ENCODE measurements at places on chromosomes 3 and 15.

- DNase-seq = no peak
These were observed 1.0 kb downstream of the UBE2E1 start for GRCh38 chr3:23806534-23807423.

DNA sequence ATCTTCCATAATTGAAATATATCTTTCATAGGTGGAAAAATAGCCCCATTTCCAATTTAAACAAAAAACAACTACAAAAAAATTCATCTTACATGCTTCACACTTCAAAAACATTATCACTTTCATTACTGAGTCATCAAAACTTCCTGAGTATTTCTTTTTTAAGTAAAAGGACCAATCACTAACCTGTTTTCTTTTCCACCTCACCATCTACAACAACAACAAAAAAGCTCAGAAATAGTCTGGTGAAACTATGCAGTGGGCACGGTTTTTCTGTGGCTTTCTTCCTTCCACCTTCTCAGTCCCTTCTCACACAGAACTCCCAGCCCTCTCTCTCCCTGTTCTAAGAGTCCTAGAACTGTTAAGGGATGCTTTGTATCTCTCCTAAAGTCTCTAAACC, 20.3 kb upstream of the TNIK start:
- no peak for DNase-seq

DNA sequence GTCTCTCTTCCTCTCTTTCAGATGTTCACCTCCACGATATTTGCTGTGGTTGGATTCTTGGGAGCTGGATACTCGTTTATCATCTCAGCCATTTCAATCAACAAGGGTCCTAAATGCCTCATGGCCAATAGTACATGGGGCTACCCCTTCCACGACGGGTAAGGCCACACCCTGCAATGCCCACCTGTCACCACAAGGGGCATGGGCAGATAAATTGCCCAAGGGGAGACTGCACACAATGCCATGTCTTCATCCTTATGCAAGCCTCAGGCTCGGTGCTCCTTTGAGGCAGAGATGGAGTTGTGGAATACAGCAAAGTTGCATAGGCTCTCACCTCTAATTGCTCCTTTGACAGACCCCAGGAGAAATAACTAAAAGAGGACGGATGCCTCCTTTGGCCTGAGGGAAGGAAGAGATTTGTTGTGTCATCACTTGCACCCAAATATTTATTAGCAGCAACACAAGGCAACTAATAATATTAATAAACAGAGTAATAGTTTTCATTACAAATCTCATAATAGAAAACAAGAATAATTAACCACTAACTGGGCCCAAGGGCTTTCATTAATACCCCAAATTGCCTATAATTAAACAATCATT, 13.2 kb downstream of the TM4SF4 start:
- peak; percentile 38 for DNase-seq

- no peak for DNase-seq
These were observed 298.3 kb downstream of the SHQ1 start for GRCh38 chr3:72549761-72550581.

DNA sequence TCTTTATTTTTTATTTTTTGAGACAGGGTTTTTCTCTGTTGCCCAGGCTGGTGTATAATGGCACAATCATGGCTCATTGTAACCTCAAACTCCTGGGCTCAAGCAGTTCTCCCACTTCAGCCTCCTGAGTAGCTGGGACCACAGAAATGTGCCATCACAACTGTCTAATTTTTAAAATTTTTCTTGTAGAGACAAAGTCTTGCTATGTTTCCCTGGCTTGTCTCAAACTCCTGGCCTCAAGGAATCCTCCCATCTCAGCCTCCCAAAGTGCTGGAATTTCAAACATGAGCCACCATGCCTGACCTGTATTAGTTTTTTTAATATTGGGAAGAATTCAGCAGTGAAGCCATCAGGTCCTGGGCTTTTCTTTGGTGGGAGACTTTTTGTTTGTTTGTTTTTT, 13.6 kb upstream of the CLDN11 start:
- no peak for DNase-seq

DNA sequence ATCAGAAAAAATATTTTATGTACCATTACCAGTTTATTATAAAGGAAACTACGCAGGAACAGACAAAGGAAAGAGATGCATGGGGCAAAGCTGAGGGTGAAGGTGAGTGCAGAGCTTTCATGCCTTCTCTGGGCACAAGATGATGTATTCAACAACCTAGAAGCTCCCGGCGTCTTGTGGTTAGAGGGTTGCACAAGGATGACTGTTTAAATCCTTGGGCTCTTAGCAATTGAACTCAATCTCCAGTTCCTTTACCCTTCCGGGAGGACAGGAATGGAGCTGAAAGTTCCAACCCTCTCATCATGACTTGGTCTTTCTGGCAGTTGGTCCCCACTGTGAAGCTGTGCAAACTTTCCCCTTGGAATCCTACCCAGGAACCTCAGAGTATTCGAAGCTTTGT, 542.0 kb downstream of the EPHA3 start:
- no peak for DNase-seq

DNA sequence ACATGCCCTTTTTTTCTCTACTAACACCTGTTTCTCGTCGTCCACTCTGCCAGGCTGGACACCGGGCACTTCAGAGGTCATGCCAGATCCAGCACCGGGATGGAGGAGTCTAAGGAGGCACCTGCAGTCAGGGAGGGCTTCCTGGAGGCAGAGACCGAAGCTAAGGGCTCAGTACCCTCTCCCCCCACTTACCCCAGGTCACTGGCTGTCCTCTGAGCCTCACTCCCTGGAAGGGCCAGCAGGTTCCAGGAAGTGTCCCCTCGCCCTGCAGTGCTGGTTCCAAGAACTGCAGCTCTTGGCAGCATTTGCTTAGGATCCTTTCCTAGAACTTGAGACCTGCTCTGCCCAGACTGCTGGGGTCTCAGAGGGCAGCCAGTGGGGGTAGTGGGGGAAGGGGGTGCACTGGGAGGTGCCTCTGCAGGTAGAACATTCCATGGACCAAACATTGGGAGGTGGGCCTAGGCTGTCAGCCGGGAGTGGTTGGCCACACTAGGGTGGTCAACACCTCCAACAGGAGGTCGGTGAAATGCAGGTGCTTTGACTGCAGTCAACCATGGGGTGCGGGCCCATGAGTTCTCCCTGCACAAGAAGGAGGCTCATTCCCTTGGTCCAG, 11.3 kb downstream of the CISH start:
- no peak for DNase-seq

GRCh38 chr3:162538491-162538890, 1041.9 kb downstream of the OTOL1 start:
- no peak for DNase-seq

GRCh38 chr3:74531491-74531890, 83.0 kb downstream of the CNTN3 start:
- DNase-seq = no peak

GRCh38 chr3:42714171-42714852, 11.7 kb upstream of the HHATL start:
- no peak for DNase-seq

- peak; percentile 7 for DNase-seq
These were observed 5.5 kb downstream of the HHLA2 start for GRCh38 chr3:108301695-108302404.

DNA sequence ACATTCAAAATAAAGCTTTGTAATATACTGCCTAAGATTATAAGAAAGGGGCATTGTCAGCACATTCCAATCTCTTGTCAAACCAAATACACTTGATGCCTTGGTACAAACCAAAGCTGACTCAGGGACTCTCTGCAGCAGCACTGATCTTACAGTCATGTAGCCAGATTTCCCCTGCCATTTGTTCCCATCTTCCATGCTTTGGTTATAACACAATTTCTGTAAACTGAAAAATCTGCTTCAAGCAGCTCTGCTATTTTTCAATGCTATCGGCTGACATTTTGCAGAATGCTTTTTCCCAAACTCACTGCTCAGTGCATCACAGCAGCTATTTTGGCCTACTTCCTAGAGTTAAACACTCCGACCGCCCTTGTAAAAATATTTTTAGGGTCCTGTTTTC, 18.2 kb downstream of the PLOD2 start:
- DNase-seq = no peak

DNA sequence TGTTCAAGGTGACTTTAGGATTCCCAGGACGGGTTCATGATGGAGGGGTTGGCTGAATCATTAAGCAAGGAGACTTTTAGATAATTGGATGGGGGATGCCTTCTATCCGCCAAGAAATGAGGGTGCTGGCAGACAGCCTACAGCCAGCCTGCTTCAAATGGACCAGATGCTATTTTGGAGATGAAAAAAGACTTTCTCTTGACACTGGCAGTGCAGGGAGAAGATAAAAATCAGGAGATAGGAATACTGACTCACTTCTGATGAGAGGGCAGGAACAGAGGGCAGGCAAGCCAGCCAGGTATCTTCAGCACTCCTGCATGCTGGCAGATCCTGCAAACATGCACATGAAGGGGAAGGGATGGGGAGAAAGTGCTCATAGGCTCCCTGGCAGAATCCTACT, 7.7 kb upstream of the SYN2 start:
- no peak for DNase-seq

DNA sequence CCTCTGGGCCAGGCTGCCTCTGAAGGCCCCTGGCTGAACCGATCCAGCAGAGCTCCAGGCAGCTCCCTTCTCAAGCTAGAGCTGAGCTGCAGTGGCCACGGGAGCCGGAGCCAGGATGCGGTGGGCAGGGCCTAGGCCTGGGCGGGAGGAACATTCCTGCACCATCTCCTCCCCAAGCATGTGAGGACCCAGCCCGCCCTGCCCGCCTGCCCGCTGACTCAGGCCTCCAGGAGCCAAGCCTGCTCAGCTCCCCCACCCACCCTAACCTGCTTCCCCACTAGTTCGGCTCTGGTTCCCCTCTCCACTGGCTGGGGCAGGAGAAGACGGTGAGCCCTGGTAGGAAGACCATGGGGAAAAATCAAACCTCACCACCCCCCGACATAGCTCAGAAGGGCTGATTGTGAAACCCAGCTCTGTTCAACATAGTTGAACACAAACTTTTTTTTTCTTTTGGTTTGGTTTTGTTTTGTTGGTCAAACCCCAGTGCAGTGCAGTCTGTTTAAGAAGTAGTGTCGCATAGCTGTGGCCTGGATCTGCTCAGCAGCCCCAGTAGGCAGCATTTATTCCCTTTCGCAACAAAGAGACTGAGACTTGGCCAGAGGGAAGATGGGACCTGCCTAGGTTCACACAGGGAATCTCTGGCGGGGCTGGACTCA, 13.5 kb downstream of the SNX33 start:
- no peak for DNase-seq

DNA sequence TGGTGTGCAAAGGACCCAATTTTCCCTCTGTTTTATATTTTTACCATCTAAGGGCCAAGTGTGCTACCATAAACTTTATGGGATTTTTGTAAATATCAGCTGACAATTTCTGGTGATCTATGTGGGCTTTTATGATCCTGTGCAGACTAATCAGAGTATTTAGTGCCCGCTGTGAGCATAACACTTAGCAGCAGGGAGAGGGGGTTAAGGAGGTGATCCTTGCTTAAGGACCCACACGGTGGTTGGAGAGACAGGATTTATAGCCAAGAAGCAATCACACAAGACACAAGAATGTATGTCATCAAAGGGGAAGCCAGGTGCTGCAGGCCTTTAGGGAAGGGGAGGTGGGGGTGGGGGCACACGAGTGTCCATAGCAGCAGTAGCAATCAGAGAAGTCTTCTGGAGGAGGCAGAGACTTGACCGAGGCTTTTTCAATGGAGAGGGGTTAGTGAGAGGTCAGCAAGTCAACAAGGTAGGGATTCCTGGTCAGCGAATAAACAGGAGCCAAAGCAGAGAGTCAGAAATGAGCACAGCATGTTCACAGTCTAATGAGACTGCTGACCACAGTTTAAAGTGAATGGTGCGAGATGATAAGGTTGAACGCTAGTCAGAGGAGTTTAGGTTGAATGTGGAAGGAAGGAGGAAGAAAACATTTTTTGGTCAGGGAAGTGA, 4.5 kb upstream of the CACNA1D start:
- no peak for DNase-seq

- no peak for DNase-seq
These were observed 418.9 kb upstream of the NAALADL2 start for GRCh38 chr3:174440253-174440701.

DNA sequence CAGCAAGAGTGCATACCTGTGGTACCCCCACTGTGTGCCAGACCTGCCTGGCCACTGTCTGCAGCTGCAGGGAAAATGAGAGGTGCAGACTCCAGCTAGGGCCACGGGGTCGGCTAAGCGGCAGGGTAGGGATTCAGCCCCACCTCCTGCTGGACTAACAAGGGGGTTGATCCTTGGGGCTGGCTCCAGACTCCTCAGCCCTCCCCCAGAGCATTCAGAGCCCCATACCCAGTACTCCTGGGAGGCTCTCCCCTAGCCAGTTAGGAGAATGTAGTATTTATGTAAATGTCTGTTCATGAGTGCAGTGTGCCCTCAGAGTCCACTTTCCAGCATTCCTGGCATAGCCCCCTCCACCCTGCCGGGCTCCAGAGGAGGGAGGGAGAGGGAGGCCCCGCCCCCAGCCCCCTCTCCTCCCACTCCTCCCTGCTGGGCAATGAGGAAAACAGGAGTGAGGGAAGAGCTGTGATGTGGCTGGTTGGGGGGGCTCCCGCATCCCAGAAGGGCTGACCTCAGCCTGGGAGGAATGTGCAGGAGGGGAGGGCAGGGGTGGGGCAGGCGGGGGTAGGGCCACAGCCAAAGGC, 4.5 kb upstream of the SEMA3B start:
- no peak for DNase-seq

DNA sequence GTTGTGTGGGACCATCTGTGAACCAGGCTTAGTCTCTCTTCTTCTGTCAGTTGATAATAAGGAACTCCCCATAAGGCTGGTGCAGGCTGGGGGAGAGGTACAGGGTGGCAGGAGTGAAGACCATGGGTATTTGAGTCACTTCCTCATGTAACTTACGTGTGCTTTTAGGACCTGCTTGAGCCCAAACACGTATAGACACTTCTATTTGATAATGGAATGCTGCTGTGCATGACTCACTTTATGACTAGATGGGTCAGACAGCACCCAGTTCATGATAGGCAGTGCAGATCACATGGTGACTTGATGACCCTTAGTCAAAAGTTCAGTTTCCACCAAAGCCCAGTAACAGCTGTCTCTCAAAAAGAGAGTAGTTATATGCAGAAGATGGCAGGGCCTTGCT, 490.9 kb downstream of the ZBBX start:
- DNase-seq = no peak

DNA sequence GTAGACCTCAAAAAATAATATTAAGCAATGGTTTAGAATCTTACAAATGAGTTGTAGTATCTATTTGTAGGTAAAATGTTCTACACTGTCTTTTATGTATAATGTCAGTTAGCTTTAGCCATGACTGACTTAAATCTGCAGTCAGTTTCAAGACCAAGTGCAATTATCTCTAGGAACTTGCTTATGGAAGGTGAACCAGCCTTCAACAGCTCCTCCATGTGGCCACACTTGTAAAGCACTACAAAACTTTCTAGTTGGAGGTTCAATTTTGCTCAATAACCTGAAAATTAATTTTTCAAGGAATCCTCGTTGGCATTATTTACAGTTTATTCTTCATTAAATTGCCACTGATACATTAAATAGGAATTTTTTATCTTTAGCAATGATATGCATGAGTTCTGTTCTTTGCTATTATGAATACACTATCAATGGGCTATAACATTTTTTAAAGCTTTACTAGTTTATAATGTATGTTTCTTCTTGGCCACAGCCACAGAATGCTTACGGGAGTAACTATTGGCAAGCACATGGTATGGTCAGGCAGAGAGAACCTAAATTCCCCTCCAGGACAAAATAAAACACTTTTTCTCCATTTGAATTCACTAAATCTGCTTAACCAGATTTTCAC, 315.3 kb upstream of the UBE2E2 start:
- no peak for DNase-seq

All from activated naive CD4-positive, alpha-beta T cell treated with Interleukin-2 at 50 U/mL for 16 hours (primary cell).